ENCODE measurements at places on chromosomes 6 and 20.

DNA sequence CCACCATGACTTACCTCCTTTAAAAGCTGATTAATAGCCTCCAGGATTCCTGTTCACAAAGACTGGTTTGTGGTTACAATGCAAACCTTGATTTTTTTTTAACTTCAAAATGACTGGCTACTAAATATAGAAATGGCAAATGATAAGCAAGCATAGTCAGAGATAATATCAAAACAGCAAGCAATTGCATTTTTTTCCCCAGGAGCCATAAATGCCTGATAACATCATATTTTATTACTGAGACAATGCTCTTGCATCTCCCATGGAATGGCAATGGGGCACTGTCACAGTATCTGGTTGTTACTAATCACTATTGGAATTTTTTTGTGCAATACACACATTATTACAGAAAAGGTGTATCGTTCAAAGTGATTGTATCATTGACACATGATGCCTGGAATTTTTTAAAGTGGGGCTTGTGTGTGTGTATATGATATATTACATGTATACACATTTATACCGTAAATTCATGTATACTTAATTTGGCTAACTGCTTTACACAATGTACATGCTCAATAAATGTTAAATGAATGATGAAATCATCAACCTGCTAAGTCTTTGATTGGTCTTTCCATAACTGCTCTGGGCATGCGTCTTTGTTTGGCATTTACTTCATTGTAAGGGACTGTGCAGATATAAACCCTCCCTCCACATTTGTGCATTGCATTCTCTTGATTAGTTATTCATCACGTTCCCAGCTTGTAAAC, 980 bp upstream of the SALL4 start:
- DNase-seq = no peak

- DNase-seq = no peak
These were observed 23.7 kb upstream of the RBPJL start for GRCh38 chr20:45282700-45283550.

GRCh38 chr6:27767851-27768250, 144.3 kb downstream of the OR2B2 start:
- DNase-seq = no peak

DNA sequence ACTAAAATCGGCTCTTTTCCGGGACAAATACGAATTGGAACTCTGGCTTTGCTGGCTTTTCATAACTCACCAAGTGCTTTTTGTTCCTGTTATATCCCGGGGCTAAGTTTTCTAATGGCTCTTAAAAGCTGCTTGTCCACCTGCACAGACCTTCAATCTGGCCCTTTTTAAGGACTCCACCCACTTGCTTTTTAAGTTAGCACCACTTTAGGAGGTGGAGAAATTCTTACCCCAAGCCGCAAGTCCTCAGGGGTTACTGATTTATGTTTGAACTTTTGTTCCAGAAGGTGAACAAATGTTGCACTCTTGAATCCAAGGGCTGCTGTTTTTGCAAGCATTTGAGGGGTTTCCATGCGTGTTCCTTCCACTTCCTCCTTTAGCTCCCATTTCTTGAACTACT, 37.8 kb downstream of the FAM184A start:
- DNase-seq = no peak

GRCh38 chr20:41229259-41229658, 88.3 kb downstream of the ZHX3 start:
- no peak for DNase-seq

DNA sequence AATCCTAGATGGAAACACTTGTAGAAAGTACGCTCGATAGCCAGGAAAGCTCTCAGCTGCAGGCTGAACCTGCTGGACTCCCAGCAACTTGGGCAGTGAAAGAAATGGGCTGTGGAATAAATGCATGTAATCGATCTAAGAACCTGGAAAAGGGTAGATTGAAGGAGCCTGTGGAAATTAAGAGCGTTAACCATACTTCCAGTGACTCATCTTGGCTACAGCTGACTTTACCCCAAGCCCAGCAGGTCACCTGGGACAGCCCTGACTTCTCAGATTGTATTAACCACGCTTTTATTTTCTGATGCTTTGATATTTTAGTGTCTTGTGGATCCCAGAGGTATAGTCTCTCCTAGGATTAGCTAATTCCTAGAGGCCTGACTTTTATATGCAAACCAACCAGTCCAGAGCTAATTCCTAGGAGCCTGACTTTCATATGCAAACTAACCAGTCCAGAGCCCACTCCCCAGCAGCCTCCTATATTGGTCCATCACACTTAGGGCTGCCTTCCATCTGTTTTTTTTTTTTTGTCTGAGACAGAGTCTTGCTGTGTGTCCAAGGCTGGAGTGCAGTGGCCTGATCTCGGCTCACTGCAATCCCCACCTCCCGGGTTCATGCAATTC, 86.3 kb downstream of the GMPR start:
- DNase-seq = no peak

DNA sequence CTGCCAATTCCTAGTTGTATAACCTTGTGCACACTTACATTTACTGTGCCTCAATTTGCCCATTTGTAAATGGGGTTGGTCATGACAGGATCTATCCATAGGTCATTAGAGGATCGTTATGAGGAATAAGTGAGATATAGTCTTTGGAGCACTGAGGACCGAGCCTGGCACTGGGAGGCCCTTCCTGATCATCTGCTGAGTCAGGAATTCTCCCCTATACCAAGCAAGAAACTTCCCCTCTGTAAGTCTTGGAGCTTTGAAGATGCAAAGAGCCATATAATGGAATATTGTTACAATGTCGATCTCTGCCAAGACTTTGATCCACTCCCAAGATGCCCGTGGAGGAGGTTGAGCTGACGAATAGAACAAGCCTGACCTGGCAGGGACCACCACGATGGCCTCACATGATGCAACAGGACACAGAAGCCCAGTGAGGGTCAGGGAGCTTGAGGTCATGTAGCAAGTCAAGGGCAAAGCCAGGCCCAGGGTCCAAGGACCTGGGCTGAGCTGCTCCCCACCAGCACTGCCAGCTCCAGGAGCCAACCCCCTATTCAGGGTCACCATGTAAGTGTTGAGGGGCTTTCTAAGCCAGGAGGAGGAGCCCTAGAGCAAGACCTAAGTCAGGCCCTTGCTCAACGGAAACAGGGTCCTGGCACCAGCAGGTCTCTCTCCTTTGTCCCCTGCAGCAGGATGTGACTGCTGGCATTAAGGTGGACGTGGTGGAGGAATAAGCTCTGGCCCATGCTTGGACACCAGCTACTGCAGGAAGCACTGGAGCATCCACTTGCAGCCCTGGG, 16.7 kb downstream of the PDRG1 start:
- DNase-seq = no peak

DNA sequence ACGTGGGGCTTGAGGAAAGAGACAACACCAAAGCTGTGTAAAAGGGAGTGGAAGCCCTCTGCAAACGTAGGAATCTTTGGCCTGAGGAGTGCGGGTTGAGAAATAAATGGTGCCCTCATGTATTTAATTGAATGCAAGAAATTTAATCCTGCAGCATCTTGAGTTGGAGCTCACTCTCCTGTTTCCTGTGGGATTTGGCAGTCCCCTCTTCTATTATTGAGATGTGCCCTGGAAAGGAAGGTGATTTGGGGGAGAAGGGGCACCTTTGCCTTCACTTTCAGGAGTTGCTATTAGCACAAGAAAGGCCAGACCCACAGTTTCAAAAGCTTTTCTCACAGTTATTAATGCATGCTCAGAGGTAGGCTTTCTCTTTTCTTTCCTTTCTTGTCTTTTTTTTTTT, 201.4 kb upstream of the HDDC2 start:
- DNase-seq = no peak

DNA sequence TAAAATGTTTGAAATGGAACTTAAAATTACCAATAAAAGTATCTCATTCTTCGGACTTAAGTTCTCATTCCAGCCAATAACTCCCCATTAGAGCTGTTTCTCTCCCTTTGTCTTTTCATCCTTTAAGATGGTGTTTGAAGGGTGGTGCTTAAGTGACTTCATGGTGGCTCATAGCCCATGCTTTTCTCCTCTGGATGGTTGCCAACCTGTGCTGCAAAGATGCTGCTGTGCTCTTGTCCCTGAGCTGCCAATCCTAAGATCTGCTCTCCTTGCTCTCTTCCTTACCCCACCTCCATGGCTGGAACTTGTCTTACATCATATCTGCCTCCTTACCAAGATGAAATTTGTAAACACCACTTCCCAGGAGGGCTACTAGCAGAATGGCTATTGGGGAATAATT, 31.6 kb upstream of the PNRC1 start:
- DNase-seq = no peak

- DNase-seq = no peak
These were observed 42.5 kb upstream of the CD83 start for GRCh38 chr6:14075095-14075503.

- DNase-seq = peak; percentile 96
These were observed 112.0 kb downstream of the HFE start for GRCh38 chr6:26199057-26199772.

GRCh38 chr6:79896075-79896449, 51.3 kb downstream of the ELOVL4 start:
- no peak for DNase-seq

- DNase-seq = no peak
These were observed 190.2 kb upstream of the SNX9 start for GRCh38 chr6:157632821-157633220.

GRCh38 chr20:57112448-57112847, 154.0 kb downstream of the BMP7 start:
- DNase-seq = no peak

DNA sequence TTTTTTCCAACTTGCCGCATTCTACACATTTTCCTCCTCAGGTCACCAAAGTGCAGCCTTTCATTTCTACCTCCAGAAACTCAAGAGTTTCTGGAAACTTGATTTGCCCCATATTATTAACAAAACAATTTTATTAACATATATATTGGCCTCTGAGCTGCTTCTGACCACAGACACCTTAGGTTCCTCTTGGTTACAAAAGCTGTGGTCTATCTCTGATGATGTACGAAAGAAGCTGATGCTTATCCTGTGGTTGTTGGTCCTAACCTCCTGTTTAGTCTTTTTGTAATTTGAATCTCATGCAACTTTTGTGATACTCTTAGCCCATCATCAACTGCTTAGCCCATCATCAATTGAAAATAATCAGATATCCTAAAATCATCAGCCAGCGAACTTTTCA, 735.7 kb downstream of the KIF16B start:
- no peak for DNase-seq

- no peak for DNase-seq
These were observed 155.5 kb upstream of the SLC24A3 start for GRCh38 chr20:19056909-19057308.

DNA sequence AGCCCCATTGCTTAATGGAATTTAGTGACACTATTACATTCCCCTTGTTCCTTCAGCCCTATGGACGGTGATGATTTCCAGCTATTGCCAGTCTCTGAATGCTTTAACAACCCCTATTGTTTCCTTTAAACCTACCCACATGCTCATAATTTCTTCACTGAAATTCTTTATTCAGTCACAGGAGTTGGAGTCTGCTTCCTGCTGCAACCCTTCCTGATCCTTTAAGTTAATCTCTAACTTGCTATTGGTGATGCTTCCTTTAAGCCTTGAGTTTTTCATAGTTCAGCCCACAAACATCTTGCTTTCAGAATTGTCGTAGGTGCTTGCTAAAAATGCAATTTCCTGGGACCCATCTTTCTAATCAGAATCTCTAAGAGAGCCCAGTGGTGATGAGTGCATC, 66.3 kb upstream of the TNFAIP3 start:
- no peak for DNase-seq

- DNase-seq = no peak
These were observed 64.2 kb downstream of the LMBRD1 start for GRCh38 chr6:69732640-69733039.

DNA sequence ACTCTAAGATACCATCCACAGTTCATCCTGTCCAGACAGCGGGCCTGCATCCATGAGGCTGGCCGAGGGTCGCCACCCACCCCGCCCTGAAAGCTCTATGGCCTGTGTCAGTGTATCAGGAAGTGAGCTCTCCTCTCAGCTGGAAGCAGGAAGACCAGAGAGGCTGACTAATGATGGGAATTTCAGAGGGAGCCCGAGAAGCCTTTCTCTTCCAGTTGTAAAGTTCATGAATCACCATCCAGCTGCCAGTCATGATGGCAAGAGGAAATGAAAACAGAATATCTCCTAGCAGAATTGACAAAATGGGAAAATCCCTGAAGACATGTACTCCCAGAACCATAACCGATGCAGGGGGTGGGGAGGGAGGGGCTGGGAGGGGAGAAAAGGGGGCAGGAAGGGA, 109.6 kb upstream of the RPS6KA2 start:
- DNase-seq = no peak

GRCh38 chr6:92559003-92559402, 860.4 kb downstream of the EPHA7 start:
- no peak for DNase-seq

- no peak for DNase-seq
These were observed 124.9 kb upstream of the MAFB start for GRCh38 chr20:40813708-40814630.

DNA sequence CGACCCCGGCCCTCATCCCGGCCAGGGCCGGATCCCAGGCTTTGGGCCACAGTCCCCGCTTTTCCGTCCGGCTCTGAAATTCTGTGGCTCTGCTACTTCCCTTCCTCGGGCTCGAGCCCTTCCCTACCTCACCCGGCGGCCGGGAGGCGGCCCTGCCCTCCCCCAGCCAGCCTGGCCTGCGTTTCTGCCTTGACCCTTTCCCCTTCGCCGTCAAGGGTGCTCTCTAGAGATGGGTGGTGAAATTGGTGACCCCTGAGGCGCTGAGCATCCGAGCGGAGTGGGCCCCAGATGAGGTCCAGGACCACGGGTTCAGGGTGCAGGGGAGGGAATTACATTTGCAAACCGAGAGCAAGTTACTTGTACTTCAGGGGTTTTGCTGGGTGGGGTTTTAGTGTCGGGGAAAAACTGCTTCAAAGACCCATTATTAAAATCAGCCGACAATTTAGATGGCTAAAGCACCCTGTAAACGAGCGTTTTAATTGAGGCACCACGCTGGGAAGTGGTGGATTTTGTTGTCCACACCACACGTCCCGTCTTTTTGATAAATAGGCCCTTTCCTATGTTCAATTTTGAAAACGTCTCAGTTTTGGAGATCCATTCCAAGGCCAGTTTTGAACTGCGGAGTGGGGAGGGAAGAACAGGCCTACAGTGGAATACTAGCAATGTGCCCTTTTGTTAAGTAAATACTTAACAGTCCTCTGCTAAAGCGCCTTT, 9.9 kb downstream of the TFAP2A start:
- no peak for DNase-seq

- no peak for DNase-seq
These were observed 73.9 kb upstream of the IPCEF1 start for GRCh38 chr6:154430481-154430919.

- no peak for DNase-seq
These were observed 30.0 kb downstream of the TFAP2A start for GRCh38 chr6:10384610-10385523.
